ENCODE measurements at places on chromosomes 13 and 19.

- DNase-seq = no peak
Observed at GRCh38 chr13:83377491-83377890, 504.8 kb downstream of the SLITRK1 start.

- DNase-seq = no peak
Observed at GRCh38 chr19:1461862-1462261, 11.9 kb downstream of the APC2 start.

GRCh38 chr13:104832231-104832630 lies 1703.2 kb downstream of the EFNB2 start:
- DNase-seq = no peak

GRCh38 chr19:13872695-13873389 lies 4.1 kb upstream of the NANOS3 start:
- DNase-seq = no peak

GRCh38 chr13:110014719-110015118 lies 228.3 kb upstream of the IRS2 start:
- DNase-seq = no peak
